ENCODE measurements at places on chromosomes 7 and 10.

- DNase-seq = no peak
Measured at GRCh38 chr10:99781734-99782429, 558 bp upstream of the ABCC2 start.

GRCh38 chr7:158494643-158495042 lies 93.0 kb downstream of the PTPRN2 start:
- DNase-seq = no peak

- DNase-seq = no peak
Measured at GRCh38 chr7:26865094-26865388, 651 bp upstream of the SKAP2 start.

DNA sequence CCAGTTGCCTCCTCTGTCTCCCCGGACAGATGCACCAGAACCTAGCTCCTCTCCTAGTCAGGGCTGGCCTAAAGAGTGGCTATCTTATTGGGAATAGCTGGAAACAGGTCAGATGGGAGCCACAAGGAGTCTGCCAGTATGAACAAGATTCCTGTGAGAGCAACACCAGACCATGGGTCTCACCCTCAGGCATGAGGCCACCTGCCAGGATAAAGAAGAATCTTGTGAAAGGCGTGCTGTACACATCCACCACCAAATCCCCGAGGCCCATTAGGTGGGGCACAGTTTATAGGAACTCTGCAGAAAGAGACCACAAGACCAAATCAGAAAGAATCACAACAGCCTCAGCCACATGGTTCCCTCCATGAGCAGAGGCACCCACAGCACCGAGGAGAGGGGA lies 325.9 kb downstream of the TNS3 start:
- no peak for DNase-seq

GRCh38 chr7:48307041-48307714 lies 135.9 kb downstream of the ABCA13 start:
- no peak for DNase-seq

- DNase-seq = no peak
Measured at GRCh38 chr7:102890971-102891692, 21.7 kb upstream of the LRRC17 start.

- no peak for DNase-seq
Measured at GRCh38 chr7:19772841-19773760, at the start of gene TMEM196. Gene TMEM196, minus strand, starts transcription at chr7:19773617. Its CDS starts 921 bp downstream, at chr7:19772696.

DNA sequence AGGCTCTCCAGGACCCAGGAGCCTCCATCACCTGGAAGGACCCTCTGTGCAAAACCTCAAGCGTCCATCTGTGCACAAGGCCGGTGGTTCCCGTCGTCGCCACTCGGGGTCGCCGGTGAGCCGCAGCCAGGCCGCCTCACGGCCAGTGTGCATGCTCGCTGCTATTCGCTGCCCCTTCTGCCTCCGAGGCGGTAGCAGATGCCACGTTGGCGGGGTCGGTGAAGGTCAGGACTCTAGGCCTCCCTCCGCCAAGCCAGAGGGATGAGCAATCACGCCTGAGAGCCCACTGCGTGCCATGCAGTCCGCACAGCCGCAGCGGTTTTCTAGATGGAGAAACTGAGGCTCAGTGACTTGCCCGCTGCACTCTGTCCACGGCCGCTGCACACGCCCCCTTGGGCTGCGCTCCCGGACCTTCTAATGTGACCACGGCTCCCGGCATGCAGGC lies 5.7 kb downstream of the UPK3B start:
- DNase-seq = no peak

DNA sequence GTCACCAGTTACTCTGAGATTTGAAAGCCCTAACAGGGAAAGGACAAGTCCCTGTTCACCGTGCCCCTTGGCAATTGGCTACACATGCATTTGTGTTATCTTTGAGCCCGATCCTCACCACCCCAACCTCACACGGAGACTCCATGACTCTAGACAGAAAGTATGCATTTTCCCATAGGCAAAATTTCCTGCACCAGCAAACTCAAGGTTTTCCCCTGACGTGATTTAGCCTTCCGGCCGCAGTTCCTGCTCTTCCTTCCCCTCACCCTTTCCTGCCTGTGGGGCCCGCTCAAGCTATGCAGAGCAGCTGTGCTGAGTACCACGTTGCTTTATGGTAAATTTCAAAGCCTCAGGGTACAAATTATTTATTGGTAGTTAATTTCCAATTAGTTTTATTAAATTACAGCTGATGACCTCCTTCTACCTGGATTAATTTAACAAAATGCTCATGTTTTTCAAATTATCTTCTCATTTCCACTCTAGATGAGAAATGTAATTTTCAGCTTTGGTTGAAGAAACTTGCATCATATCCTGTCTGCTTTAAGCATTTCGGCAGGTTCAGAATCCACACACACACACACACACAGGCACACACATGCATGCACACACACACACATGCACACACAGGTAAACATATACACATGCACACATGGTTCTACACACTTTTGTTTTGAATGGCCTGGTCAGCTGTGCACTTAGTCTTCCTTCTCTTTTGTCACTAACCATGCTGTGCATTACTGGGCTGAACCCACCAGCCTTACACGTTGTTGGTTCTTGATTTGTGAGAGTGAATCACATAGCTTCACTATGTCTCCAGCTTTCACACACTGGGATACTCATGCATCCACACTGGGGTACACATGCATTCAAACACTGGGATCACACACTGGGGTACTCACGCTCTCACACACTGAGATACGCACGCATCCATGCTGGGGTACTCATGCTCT lies 283.1 kb upstream of the PITRM1 start:
- no peak for DNase-seq

DNA sequence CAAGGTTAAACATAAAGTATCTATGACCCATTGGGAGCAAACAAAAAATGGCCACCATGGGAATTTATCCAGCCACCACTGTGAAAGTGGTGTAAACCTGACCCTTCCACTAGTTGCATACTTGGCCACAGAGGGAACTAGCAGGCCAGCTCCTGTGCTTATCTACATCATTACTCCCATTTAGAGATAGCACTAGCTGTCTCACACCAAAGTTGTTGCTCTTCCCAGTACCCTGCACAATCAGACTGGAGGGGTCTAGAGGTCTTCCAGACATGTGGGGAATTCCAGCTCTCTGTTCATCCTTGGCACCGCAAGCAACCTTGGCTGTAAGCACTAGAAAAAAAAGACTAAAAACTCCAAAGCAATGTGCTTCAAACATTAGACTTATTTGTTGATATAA lies 113.9 kb downstream of the IPMK start:
- no peak for DNase-seq

DNA sequence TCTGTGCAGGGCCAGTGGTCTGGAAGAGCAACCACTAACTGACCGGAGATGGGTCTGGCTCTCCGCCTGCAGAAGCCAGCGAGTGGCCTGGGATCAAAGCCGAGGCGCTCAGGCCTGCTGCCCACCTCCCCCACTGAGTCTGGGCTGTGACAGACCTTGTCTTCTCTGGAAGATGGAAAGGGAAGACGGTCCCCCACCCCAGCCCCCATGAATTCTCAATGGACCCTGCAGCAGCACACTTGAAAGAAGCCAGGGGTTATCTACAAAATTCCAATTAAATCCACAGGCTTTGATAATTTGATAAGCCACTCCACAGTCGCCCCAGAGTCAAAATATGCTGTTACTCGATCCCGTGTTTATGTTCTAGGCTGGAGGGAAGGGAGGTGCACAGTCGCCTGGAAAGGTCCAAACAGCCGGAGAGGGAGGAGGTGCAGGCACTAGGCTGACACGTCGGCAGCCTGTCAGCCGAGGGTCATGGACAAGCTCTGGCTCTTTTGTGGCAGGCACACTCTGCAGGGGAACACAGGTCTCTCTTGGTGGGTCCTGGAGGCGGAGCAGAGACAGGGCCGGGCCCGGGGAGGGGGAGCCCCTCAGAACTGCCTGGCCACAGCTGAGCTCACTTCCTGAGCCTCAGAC lies 134.9 kb downstream of the SH3PXD2A start:
- DNase-seq = no peak

DNA sequence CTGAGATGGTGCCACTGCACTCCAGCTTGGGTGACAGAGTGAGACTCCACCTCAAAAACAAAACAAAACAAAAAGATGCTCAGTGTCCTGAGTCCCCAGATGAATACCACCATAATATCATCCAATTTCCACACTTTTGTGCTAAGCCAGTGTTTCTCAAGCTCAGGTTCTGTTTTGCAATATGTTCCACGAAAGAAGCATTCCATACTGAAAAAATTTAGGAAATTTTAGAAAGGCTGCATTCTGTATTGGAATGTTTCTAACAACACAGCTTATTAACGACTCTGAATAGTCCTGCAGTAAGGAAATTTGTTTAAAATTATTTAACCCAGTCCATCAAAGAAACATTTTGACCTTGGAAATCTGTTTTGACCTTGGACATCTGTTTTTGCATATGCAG lies 142.4 kb downstream of the EPC1 start:
- DNase-seq = no peak

GRCh38 chr7:69568266-69568665 lies 30.0 kb upstream of the AUTS2 start:
- no peak for DNase-seq

DNA sequence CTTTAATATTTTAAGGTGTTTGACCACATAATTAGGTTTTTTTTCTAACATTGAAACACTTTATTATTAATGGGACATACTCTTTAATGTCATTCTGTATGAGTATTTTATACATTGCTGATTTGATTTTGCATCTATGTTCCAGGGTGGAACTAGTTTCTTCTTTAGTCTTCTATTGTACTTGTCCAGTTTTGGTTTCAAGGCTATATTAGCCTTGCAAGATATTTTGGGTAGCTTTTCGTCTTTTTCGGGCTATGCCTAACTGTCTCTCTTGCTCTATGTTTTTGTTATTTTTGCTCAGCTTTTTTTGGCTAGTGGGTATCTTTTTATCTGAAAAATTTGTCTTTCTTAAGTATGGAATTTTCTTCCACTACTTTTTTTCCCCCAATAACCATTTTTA lies 38.7 kb upstream of the MKX start:
- no peak for DNase-seq

- DNase-seq = no peak
Measured at GRCh38 chr7:152711444-152711944, 35.6 kb upstream of the XRCC2 start.

- DNase-seq = no peak
Measured at GRCh38 chr7:12357508-12357907, 46.2 kb downstream of the VWDE start.

GRCh38 chr10:52639652-52640051 lies 132.9 kb downstream of the MBL2 start:
- DNase-seq = no peak

- DNase-seq = no peak
Measured at GRCh38 chr7:30503274-30504212, 1.1 kb downstream of the GGCT start.

- DNase-seq = no peak
Measured at GRCh38 chr10:64010711-64011110, 489.5 kb downstream of the REEP3 start.

DNA sequence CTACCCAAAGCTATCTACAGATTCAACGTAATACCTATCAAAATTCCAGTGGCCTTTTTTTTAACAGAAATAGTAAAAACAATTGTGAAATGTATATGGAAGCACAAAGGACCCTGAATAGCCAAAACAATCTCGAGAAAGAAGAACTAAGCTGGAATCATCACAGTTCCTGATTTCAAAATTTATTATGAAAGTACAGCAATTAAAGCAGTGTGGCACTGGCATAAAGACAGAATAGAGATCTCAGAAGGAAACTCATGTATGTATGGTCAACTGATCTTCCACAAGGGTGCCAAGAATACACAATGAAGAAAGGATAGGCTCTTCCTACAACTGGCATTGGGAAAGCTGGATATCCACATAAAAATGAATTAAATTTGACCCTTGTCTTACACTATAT lies 23.2 kb downstream of the PNLIPRP3 start:
- no peak for DNase-seq

- DNase-seq = no peak
Measured at GRCh38 chr7:66125052-66125694, 10.5 kb downstream of the CRCP start.

DNA sequence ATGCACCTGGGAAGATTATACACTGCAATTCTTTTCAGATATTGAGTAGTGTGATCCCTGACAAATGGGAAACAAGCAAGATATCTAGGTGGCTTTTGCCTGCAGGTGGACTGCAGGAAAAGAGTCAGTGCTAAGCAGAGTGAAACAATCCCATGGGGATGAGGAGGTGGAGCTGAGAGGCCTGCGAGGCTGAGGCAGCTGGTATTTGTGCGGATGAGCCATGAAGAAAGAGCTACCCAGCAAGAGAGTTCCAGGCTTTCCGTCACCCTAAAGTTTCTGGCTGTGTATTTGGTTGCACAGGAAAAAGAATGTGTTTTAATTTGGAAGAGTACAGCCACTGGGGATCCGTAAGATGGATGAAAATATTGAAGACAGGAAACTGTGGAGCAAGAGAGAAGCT lies 714.1 kb upstream of the COBL start:
- no peak for DNase-seq

- no peak for DNase-seq
Measured at GRCh38 chr7:105673367-105674084, 92.2 kb upstream of the EFCAB10 start.

DNA sequence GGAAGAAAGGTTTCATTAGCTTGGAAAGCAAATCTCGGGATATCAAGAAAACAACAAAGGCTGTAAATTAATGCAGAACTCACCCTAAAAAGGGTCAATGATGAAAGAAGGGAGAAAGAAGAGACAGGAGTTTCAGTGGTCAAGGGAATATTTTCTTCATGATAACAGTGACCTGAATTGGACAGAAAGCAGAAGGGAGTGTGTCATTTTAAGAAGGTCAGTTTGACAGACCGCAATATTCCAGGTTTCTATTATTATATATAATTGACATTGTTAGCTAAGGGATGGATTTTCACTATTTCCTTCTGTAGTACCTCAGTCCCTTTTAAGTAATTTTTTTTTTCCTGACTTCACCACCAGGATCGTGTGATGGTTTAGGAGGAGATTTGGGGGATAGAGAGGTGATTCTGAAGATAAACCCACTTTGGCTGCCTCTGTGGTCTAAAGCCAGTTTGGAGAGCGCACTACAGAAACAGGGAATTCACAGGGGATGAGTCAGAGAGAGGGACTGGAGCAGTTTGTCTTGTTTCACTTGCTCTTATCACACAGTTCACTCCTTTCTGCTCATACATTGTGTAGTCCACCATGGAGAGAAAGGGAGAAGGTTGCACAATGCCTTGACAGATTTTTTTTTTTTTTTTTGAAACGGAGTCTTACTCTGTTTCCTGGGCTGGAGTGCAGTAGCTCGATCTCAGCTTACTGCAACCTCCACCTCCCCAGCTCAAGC lies 417.9 kb downstream of the AUTS2 start:
- DNase-seq = no peak

- no peak for DNase-seq
Measured at GRCh38 chr7:101891936-101892640, 74.7 kb downstream of the CUX1 start.

GRCh38 chr10:74439213-74439612 lies 288.2 kb downstream of the ADK start:
- no peak for DNase-seq

- no peak for DNase-seq
Measured at GRCh38 chr7:29309041-29309854, 114.7 kb downstream of the CHN2 start.

GRCh38 chr10:124590216-124591122 lies 128.8 kb downstream of the LHPP start:
- DNase-seq = no peak

DNA sequence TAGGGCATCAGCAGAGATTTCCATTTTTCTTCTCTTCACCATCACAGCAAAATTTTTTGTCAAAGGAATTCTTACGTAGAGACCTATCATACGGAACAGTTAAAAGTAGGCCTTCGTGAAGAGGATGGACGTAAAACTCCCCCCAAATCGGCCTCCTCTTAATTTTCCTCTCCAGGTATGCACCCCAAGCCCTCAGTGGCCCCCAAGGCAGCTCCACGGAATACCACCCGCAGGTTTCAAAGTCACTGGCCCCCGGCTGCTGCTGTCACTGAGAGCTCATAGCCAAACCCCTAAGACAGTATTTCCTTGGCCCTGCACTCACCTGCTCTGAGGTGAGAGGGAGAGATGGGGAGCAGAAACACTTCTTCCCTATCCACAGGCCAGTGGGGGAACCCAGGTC lies 8.8 kb downstream of the PODXL start:
- DNase-seq = no peak

Measured in stimulated activated CD8-positive, alpha-beta memory T cell treated with anti-CD3 and anti-CD28 coated beads, Interleukin-4, amount 100 ng/mL, for 4 hours (primary cell).